Non-pigmented ciliary epithelial cell (primary cell): ENCODE measurements at places on chromosomes 4 and X.

DNA sequence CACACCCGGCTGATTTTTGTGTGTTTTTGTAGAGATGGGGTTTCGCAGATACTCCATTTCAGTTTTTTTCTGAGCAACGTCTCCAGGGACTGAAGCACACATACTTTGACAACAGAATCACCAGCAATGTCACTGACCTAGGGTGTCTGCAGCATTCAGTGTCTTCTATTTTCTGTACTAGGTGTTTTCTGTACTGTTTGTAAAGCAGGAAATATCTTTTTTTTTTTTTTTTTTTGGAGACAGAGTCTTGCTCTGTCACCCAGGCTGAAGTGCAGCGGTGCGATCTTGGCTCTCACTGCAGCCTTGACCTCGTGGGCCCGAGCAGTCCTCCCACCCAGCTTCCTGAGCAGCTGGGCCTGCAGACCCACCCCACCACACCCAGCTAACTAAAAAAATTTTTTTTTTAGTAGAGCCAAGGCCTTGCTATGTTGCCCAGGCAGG, 8.9 kb downstream of the ADD1 start:
- DNase-seq = no peak

GRCh38 chr4:48129307-48130014, 4.6 kb downstream of the TXK start:
- no peak for DNase-seq

- DNase-seq = no peak
Measured at GRCh38 chrX:19514791-19515614, at the start of gene MAP3K15. Gene MAP3K15 (minus strand): TSS chrX:19515508. CDS start chrX:19515261, 247 bp downstream.

GRCh38 chr4:39548425-39549067, 21.3 kb upstream of the UGDH start:
- DNase-seq = no peak

- no peak for DNase-seq
Measured at GRCh38 chrX:129723511-129723910, 15.3 kb upstream of the XPNPEP2 start.

DNA sequence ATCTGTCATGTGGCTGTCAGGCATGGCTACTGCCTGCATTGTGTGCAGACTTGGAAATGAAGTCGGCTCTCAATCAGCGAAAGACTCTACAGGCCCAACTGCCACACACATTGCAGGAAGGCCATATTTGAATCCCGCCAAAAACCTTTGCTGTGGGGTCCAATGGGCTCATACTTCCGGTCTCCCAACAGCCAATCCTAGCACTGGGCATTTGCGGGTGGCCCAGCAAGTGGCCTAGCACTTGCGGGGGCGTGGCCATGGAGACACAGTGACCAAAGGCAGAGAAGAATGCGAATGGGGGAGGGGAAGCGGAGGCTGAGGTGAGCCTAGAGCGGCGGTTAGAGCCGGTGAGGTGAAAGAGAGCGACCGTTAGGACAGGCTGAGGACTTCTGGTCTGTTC, at the start of gene OTUD6A:
Gene OTUD6A, plus strand, starts transcription at position 382 of the 400 bp plus-strand sequence. CDS start 68 bp downstream, outside the sequence.
- DNase-seq = no peak

GRCh38 chrX:101658661-101659491, 774 bp downstream of the ARMCX2 start:
- no peak for DNase-seq

- peak; percentile 100 for DNase-seq
Measured at GRCh38 chr4:40672528-40673522, 43.2 kb upstream of the RBM47 start.

GRCh38 chr4:165709516-165709915, 163.5 kb upstream of the TLL1 start:
- DNase-seq = no peak
